ENCODE measurements at places on chromosomes 5 and 9.

DNA sequence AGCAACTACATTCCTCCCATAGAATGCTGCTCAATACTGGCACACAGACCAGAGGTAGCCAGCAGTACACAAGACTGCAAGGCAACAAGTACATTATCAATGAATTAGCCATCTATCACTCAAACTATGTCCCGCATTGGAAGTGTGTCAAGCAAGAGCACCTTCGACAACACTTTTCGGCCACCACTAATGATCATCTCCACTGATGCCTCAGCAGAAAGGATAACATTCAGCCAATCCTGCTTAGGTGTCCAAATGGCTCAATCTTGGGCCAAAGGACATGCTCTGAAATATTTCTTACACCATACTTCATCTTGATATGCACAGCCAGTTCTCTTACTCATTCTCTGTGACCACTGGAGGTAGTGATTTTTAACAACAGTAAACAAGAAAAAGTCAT is 25.0 kb downstream of the SKP1 start:
- no peak for DNase-seq

GRCh38 chr5:54156577-54156976 is 153.8 kb downstream of the ARL15 start:
- DNase-seq, result no peak

DNA sequence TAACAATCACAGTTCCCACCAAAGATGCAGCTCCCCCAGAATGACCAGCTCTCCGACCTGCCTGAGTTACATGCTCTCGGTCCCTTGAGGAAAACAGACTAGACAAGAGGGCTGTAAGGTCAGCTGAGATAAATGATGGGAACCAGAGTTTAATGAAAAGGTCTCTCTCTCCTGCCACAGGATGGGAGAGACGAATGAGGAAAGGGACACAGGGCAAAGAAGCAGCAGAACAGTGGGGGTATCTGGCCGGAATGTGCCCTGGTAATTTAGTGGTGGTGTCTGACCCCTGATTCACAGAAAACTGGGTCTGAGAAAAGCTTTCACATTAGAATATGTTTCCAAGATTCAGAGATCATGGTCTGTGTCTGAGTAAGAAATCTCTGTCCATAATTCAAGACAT is 118.5 kb downstream of the BRINP1 start:
- no peak for DNase-seq

DNA sequence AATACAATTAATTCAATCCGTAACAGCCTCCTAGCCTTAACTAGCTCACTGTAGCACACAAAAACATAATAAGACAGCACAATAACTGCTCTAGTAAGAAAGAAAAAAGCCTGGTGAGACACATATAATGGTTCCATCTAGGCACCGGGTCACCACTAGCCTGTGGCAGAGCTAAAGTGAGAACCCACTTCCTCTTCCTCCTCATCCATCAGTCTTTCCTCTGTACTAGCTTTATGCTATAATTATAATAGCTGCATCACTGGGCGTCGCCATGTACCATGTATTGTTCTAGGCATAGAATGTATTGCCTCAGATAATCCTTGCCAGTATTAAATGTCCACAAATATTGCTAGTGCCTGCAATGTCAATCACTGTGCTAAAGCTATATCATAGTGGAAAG is 23.1 kb downstream of the ADRB2 start:
- no peak for DNase-seq

- no peak for DNase-seq
Measured at GRCh38 chr5:107418902-107419301, 251.8 kb downstream of the EFNA5 start.

- no peak for DNase-seq
Measured at GRCh38 chr5:100905259-100905914, 2.3 kb upstream of the ST8SIA4 start.

GRCh38 chr5:171969288-171969880 is 37.1 kb downstream of the FBXW11 start:
- DNase-seq, result no peak

DNA sequence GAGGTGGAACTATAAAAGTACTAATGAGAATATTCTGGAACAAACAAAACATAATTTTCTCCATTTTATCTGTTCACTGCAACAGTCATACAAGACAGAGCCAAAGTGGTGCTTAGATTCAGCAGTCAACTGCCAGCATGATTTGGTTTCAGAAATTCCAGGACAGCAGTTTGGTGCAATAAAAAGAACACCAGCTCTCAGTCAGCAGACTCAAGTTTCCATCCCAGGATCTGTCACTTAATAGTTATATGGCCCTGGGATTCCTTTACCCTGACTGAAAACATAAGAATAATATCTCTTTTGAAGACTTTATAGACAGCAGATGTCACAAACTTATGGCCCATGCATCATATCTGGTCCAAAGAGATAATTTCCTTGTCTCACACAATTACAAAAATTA is 92.8 kb upstream of the RASEF start:
- DNase-seq, result no peak

DNA sequence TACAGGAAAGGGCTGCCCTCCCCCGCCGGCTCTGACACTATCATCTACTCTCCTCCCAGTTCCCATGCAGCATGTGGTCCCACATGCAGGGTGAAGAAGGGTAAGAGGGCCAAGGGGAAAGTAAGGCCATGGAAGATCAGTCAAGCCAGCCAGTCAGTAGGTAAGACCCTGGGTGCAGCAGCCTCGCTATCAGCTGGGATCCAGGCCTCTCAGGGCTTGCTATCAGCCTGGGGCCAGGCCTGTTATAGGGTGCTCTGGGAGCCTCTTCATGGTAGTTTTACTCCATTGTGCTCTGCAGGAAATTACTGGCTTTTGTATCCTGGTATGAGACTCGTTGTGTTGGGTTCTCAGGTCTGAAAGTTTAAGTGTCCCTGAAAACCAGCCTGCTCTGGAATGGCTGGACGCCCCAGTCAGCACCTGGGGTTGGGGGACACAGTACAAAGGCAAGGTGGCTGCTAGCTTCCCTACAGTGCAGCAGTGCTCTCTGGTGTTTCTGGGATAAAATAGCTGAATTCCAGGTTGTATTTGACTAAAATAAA is 21.4 kb downstream of the SLC22A4 start:
- no peak for DNase-seq

DNA sequence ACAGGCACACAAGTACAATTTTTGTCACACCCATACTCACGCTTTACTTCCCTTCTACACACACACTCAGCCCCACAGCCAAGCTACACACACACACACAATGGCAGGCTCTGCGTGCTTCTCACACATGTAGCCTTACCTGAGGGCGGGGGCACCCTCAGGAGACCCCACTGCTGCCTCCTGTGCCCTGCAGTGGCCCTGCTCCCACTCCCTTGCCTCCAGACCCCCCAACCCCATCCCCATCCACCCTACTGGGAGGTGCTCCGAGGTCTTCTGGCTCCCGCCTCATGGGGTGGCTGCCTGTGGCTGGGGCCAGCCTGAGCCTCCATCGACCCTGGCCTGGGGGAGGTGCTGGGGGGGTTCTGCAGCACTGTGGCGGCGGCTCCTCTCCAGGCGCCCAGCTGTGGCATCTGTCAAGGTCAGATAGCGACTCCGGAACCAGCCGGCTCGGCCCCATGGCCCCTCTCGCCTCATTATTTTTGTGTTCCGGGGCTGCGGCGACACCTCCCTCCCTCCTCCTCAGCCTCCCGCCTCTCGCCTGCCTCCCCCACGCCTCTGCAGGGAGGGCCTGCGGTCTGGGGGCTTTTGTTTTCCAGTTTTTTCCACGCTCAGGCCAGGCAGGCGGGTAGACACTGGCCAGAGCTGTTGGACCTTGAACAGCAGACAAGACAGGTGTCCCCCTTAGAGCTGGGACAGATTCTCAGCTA is 21.7 kb downstream of the CXXC5 start:
- DNase-seq, result peak; percentile 27

DNA sequence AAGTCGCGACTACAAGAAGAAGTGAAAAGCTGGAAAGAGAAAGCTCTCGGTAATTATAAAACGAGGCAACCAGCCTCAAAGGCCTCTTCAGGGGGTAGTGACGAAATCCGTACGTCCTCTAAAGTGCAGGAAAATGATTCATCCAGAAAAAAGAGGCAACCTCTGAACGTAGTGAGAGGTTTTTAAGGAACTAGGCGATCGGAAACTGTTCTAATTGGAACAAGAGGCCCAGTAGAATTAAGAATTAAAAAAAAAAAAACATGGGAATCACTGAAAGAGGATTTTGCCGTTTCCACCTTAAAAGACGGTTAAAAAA is 1.0 kb downstream of the CSNK1A1 start:
- no peak for DNase-seq

- no peak for DNase-seq
Measured at GRCh38 chr9:89634995-89635742, 30.4 kb downstream of the GADD45G start.

- no peak for DNase-seq
Measured at GRCh38 chr9:116212986-116213692, 59.5 kb downstream of the PAPPA start.

- DNase-seq, result no peak
Measured at GRCh38 chr9:112086627-112087026, 88.5 kb downstream of the SUSD1 start.

GRCh38 chr5:174307656-174308271 is 262.3 kb downstream of the NSG2 start:
- no peak for DNase-seq

DNA sequence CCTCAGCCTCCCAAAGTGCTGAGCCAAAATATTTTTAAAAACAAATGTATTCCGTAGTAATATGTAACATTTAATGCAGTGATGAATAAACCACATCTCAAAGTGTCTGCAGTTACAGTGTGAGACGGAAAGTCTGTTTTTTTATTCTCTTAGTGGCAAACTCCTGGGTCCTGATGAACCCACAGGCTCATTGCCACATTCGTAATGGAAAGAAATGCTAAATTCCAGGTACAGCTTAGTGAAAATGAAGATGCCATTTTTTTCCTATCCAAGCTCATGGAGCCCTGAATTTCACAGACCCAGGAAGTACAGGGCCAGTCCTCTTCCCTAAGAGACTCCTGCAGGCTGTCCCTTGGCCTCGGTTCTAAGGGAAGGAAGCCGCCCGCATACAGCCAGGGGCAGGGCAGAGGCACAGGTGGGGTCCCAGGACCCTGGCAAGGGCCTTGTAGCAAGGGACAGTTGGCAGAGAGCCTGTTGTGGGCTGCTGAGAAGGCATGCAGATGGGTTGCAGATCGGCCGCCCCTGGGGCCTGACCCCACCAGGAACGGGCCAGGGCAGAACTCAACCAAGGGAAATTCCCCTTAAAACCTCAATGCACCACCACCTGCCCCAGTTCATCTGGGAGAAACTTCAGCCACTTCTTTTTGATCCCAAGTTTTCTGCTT is 36.2 kb downstream of the IPPK start:
- DNase-seq, result no peak

DNA sequence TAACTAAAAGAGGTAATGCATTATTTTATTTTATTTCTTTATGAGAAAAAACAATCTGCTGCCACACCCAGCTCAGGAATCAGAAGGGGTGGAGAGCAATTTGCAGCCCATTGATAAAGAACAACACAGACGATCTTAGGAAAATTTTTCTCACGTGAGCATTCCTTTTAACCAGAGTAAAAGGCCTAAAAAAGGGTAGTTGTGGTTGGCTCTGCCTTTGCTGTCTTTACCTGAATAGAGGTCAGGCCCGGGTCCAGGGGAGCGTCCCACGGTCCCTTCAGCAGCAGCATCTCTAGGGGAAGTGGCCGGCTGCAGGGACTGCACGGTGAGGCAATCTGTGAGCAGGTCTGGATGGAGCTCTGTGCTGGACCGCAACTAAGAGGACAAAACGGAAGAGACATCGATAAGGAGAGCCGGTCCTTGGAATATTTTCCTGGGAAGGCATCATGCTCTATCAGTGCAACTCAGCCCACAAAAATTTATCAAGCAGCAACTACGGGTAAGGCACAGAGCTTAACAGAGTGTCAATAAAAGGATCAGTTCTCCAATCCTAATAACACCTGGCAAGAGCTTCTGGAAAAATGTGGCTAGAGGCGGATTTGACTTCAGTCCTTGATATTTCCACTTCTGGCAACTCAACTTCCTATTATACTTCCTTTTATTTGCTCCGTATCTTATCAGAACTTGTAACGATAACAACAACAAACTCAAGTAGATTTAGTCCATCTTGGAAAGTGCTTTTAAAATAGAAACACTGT is 372.8 kb upstream of the RFX3 start:
- DNase-seq, result no peak

DNA sequence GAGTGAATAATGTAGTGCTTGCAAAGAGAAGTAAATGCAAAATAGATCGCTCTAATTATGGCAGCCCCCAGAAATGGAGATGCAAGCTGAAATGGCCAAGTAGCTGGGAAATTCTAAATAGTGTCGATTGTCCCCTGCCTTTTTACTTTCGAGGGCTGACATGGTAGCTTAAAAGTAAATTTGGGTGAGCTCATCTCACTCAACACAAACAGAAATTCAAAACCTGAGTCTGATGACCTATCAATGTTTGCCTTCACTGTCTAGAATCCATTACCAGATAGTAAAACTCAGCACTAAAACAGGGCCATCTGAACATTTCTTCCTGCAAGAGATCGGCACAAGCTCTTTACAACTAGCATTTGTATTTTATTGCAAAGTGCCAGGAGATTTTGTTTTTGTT is 7.0 kb upstream of the LHX2 start:
- DNase-seq, result no peak

GRCh38 chr5:142350021-142350420 is 25.2 kb upstream of the SPRY4 start:
- no peak for DNase-seq

DNA sequence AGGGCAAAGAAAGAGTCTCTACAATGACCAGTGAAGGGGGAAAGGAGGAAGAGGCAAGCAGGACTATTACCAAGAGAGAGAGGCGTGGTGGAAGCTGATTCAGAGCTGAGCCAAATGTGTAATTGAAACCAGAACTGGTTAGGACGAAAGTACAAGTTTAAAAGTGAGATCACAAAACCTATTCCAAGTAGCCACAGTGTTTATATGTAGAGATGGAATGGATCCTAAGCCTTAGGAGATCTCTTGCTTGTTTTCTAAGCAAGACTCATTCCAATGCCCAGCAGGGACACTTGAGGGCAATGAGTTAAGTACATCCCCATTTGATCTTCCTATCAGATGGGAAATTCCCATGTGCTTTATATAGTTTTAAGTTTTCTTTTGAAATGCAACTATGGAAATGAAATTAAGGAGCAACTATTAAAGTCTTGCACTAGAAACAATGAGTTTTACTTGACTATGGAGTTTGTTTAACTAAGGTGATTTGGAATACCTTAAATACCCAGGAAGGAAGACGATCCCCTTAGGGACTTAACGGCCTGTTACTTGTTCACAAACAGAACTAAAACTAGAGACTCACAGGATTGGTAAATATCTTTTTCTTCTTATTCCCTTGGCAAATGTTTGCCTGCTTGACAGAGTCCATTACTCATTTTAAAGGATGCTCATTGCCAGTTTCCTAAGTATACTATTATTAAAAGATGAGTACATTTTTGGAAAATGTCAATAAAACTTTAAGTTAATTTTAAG is 51.1 kb upstream of the SNX2 start:
- no peak for DNase-seq

DNA sequence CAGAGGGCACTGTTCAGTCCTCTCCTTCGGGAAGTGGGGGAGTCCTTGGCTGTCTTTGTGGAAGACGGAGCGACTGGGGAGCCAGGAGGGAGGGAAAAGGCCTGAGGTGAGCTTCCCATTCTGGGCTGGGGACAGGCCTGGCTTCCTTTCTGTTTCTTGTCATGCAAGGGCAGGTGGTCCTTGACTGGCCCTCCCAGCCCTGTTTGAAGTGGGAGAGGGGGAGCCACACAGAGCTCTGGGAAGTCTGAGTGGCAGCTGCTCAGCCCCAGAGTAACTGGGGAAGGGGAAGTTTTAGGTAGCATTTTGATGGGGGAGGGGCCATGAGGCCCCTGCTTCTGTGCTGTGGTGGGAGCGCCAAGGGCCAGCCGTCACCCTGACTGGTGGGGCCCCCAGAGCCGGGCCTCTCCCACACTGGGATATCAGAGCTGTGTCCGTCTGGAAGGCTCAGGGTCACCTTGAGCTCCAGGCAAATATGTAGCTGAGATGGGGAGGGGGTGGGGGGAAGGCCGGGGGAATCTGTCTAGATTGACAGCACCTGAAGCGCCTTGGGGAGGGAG is 6.5 kb downstream of the UNC5A start:
- no peak for DNase-seq

Measured in activated gamma-delta T cell (primary cell).